ENCODE measurements at places on chromosomes 3 and 15.

DNA sequence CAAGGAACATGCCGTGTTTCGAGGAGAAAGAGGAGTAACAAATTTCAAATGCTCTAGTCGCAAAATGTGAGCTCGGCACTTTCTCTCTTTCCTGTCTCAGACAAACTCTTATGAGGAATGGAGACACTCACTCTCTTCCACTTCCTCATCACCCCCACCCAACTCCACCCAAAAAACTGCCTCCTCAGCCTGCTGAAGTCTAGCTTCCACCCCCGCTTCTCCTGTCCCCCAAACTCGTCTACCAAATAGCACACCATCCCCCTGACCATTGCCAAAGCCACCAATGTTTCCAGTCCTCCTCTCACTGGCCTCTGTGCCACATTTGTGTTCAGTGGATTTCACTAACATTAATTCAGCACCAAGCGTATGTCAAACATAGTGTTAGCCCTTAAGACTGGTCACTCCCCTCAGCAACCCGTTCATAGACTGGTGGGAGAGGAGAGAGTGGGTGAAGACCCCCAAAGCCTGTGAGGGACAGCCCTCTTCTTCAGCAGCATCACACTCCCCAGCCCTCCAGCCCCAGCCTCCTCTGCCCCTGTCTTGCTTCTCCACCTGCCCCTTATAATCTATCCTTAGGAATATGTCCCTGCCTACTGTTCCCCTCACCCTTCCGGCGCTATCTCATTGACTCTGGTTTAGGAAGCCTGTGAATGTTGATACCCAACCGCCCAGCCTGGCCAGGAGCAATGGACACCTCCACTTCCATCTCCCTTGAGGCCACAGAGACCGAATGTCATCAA is 77.3 kb downstream of the FAM174B start:
- DNase-seq, result no peak

GRCh38 chr3:181955566-181955965 is 243.8 kb downstream of the SOX2 start:
- no peak for DNase-seq

GRCh38 chr3:46692566-46692990 is 901 bp downstream of the ALS2CL start:
- DNase-seq, result no peak

DNA sequence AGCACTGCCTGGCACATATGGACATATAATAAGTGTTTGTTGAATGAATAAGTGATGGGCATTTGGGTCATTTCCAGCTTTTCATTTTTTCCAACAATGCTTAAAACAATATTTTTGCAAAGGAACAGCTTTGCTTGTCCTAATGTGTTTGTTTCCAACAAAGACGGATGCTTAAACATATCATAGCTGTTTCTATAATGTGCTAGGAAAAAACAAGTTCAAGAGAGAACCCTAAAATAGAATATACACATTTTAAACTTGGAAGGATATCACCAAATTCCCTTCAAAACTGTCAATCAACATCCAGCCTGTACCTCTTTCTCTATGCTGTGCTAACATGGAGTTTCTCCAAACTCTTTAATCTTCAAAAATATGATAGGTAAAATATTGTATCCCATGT is 224.5 kb upstream of the WNT5A start:
- DNase-seq, result no peak

GRCh38 chr3:102248981-102249705 is 185.7 kb upstream of the ZPLD1 start:
- no peak for DNase-seq

DNA sequence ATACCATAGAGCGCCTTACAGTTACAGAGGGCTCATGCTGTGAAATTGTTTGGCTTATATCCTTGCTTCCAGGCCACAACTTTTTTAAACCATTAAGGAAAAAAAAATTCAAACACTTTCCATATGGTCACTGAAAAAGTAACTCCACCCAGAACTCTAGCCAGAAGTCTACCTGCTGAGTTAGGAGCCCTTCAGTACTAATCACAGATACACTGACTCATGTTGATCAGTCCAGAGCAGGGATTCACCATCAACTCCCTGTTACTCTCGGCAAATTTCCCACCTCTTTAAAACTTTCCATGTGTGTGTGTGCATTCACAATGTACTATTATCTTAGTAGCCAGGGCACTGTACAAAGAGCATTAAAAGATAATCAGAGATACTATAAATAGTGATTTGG is 372.8 kb downstream of the MAGI1 start:
- no peak for DNase-seq

DNA sequence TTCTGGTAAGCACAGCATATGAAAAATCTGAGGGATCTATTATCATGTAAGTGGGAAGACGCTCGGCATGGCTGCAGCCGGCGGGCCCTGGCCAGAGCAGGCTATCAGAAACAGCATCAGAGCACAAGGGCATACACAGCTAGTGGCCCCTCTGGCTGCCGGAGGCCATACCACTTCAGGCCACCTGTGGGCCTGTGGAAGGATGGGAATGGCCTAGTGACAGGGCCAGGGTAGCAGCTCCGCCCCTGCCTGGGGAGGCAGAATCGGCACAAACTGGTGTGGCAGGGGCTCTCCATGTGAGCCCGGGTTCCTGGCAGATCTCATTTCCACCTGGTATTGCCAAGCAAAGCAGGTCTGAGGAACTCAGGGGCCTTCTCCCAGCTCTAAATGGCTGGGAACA is 46.4 kb downstream of the SH3BP5 start:
- DNase-seq, result no peak

- DNase-seq, result no peak
Measured at GRCh38 chr3:45487508-45487907, 99.1 kb downstream of the LARS2 start.

DNA sequence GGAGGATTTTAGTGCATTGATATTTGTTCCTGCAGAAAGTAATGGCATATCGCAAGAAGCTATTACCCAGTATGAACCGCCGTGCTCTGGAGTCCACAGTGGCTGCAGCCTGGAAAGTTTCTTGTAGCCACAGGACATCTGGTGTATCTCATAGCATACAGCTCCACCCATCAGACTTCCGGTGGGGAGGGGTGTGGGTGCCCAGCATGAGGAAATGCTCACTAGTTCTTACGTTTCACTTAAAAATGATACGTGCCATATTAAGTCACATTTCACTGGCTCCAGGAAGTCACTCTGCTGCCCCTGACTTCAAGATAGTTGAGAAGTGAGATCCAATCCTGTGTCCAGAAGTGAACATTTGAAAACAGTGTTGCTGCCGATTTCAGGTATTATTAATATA is 990.4 kb downstream of the GBE1 start:
- no peak for DNase-seq

GRCh38 chr15:85598219-85598618 is 196.5 kb downstream of the KLHL25 start:
- no peak for DNase-seq

DNA sequence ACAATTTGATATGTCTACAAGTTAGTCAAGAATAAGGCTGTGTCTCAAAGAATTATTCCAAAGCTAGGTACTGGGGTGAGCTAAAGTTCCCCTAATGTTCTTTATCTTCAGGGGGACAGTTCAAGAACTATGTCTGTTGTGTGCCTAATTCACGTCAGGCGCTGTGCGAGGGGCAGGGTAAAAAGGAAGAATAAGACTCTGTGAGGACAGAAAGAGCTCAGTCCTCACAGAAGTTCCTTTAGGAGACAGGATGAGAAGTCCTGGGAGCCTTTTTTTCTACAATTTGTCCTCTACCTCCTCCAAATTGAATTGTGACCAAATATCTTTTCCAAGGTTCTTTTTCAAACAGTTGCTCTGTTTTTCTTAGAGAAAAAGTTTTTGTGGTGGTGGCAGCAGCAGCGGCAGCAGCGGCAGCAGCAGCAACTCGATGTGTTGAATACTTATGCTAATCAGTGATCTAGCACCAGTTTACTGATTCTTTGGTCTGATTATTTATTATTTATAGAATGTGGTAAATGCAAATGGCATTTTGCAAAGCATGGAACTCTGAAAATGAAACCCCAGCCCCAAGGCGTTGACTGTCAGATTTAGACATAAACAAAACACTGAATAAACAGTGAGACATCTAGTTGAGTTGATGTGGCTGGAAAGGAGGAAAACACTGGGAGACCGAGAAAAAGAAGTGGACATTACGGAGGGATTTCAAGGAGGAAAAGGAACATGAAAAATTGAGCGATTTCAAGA is 88.6 kb downstream of the GTPBP8 start:
- no peak for DNase-seq

- DNase-seq, result peak; percentile 94
Measured at GRCh38 chr15:90860942-90861675, 7.3 kb upstream of the FURIN start.

DNA sequence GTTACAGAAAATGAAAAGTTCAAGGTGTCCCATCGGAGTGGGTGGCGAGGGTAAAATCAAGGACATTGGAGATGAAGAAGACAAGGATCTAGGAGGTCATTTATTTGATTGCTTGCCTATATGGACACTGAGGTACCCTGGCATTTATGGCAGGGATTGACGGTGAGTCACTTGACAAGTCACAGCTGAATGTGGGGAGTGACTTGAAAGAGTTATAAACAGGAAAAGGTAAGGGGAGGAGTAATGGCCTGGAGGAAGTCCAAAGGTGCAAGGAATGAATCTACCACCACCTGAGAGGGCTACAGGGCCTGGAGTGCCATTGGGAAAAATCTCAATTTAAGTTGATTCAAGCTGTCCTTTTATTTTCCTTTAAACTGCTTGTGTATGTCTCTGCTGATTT is 11.8 kb upstream of the SGO1 start:
- DNase-seq, result no peak

DNA sequence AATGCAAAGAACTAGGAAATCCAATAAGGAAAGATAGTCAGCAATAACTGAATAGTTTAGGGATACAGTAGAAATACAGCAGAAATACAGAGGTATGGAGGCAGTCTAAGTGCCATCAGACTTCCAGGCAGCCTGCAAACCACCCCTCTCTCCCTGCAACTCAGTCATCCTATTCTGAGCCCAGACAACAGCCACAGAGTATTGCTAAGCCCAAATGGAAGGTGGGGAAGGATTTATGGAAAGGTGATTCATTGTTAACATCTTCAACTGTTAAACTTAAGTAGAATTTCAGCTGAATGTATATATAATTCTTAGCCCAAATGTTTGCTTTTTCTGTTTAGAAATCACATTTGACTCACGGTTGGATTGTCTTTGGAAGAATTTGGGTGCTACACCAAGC is 300.4 kb downstream of the RBMS3 start:
- no peak for DNase-seq

DNA sequence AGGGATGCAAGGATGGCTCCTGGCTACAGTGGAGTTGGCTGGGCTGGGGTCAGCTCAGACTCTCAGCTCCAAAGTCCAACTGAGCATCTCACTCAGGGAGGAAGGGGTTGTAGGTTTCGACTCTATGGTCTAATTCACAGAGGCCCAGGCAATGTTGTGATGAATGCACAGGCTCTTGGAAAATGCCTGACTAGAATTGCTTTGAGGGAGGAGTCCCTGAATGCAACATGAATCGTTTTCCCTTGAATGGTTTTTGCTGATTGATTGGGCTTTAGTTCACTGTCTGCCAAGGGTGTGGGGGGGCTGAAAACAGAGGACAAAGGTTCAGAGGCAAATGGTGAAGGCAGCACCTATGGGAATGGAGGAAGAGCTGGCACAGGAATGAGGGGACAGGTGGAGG is 48.6 kb upstream of the LINGO1 start:
- DNase-seq, result no peak

GRCh38 chr15:89399238-89400115 is 64.9 kb upstream of the POLG start:
- peak; percentile 60 for DNase-seq

DNA sequence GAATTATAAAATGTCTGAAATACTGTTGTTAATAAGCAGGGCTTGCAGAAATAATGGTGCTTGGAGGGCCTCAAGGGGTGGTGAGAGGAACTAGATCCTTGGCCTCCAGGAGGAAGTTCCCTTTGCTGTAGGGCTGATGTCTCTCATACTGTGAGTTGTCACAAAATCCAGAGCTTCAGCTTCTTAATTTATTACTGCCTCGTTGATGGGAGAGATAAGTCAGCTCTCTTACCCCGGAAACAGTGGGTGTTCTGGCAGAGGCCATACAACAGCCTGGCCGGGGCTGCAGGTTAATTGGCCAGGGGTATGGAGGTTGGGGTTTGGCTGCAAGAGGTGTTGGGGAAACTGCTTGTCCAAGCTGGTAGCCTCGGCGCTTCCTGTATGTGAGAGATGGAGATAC is 15.5 kb downstream of the MAPKAPK3 start:
- DNase-seq, result no peak

DNA sequence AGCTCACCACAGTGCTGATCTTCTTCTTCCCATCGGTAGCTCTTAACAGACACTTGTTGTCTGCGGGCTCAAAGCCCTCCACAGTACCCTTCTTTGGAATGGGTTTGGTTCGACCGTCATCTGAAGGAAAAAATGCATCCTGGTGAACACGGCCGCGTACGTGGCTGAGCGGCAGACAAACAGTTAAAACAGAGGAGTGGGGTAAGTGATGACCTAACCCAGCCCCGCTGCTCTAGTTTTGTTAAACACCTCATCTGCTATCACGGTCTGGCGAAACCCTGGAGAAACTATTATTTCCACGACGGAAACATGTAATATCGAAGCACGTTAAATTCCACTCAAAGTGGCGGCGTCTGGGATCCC is 725 bp downstream of the SRP14 start:
- no peak for DNase-seq

DNA sequence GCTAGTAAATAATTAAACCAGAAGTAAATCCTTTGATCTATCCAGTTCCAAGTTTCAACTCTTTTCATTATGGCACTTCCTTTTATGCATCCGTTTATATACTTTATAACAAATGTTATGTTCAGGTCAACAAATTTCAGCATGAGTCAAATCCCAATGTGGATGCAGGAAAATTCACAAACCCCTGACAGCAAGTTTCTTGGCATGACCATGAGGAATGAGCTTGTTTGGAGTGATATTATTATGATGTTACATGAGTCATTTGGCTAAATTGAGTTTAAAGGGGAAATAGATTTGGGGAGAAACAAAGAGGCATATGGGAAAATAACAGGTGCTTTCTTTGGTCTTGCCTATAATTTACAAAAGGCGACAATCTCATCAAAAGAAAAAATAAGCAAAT is 32.1 kb upstream of the KCNMB2 start:
- no peak for DNase-seq

GRCh38 chr3:33061782-33062181 is 35.2 kb downstream of the GLB1 start:
- no peak for DNase-seq

- DNase-seq, result no peak
Measured at GRCh38 chr3:51796854-51797253, 17.8 kb upstream of the IQCF6 start.

- DNase-seq, result no peak
Measured at GRCh38 chr3:7728566-7729519, 772.8 kb upstream of the LMCD1 start.

- DNase-seq, result no peak
Measured at GRCh38 chr15:99165956-99166689, 61.2 kb downstream of the SYNM start.

GRCh38 chr3:109888026-109888425 is 550.7 kb upstream of the DPPA4 start:
- DNase-seq, result no peak

DNA sequence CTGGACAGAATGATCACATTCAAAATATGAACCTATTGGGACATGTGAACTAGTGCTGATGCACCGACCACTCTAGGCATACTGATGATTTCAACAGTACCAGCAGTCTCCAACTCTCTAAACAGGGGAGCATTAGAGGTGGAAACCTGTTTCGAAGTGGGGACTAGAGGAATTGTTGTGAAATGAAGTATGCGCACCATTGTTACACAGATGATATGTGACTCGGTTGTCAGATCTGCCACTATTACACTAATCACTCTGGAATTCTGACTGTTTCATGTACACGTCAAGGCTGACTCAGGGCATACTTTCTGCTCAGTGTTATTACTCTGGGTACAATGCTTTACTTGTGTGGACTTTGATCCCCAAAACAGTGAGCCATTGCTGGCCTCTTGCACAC is 198.2 kb upstream of the UBE2E2 start:
- DNase-seq, result no peak

GRCh38 chr15:28271697-28272260 is 50.2 kb downstream of the HERC2 start:
- DNase-seq, result no peak

Data from COR-L47 (cell line).